ENCODE measurements at places on chromosomes 16 and 17.
A peak's percentile ranks its signal among the peaks of the same experiment; 100 is the strongest.

- DNase-seq = peak; percentile 44
Measured at GRCh38 chr16:66605177-66605978, 874 bp downstream of the CMTM3 start.

- no peak for DNase-seq
Measured at GRCh38 chr17:64005734-64006167, 7.6 kb downstream of the PRR29 start.

GRCh38 chr16:68190736-68191510, 45.0 kb downstream of the ESRP2 start:
- DNase-seq = peak; percentile 79

DNA sequence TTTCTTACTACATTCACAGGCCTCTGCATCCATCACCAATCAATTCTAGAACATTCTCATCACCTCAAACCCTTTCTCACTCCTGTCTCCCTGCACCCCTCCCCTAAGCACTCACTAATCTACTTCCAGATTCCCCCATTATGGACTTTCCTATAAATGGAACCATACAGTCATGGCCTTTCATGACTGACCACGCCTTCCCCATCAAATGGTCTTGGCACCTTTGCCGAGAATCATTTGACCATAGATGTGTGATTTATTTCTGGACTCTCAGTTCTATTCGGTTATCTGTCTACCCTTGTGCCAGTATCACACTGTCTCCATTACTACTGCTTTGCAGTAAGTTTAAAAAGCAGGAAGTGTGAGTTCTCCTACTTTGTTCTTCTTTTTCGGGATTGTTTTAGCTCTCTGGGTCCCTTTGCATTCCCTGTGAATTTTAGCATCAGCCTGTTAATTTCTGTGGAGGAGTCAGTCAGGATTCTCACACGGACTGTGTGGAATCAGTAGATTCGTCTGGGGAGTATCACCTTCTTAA, 27.5 kb downstream of the GTF3C1 start:
- DNase-seq = no peak

- DNase-seq = peak; percentile 69
Measured at GRCh38 chr17:64783031-64783461, 120.9 kb upstream of the SMURF2 start.

DNA sequence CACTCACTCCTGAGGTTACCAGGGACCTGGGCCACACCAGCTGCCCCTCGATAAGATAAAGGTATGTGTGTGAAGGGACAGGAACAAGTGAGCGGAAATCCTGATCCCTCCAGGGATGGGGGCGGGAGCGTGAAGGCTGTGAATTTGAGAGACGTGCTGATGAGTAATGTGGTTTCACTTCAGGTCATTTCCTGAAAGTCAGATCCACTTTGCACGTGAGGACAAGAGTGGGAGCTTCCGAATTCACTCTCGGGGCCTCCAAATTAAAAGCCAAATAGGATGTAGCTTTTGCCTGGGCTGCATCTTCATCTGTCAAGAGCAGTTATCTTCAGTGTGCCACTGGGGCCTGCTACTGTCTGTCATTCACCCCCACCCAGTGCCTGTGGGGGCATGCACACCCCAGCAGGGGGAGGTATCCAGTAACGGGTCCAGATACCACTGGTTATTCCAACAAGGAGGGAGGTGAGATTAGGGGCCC, 87.4 kb upstream of the LHX1 start:
- DNase-seq = peak; percentile 2

DNA sequence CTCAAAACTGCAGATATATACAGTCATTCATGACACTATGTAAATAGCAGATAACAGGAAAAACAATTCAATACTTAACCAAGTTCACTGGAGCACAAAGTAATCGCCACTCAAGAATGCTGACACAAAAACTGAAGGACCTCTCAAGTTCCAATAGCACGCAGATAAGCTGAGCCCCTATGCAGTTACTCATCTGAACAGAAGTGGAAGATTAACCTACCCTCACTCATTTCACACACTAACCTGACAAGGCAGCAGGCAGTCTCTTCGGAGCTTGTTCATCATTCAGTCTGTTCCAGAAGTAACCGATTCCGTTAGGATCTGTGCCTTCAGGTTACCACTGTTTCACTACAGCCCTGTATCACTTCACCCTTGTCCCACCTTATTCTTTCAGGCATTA, 6.0 kb downstream of the HELZ start:
- no peak for DNase-seq

GRCh38 chr17:45090711-45091110, 29.6 kb downstream of the NMT1 start:
- no peak for DNase-seq

DNA sequence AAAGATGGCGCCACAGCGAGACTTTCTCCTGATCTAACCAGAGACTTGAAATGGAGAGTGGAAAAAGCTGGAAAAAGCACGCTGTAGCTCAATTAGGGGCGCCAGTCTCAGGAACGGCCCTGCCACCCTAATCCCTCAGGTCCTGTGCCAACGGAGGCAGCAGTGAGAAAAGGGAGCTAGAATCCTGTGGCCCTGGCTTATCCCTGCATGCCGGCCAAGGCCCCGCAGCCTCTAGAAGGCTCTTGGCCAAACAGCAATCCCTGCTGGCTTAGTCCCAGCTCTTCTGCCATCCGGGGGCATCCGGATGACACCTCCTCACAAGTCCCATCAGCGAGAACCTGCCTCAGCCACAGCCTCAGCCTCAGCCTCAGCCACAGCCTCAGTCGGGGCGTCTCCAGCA, 69.8 kb downstream of the MRM3 start:
- DNase-seq = no peak

- DNase-seq = no peak
Measured at GRCh38 chr16:67979955-67980678, at the start of gene DPEP3. TSS of gene DPEP3 (minus strand) at chr16:67980499. CDS start at chr16:67980380, 119 bp downstream.

DNA sequence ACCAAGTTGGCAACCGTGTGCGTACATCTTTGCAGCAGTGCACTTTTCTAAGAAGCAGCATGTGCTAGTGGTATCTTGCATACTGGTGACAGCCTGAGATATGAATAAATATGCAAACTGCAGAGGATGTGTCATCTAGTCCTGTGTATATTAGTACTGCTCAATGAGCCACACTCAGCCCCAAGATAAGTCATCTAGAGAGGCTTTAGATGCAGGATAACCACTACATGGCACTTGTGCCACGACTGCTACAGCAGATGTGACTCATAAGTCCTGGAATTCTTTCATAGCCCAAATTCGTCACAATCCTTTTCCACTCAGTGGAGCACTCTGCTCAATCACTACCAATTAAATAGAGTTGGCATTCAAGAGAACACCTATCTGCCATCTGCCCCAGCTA, 171.5 kb downstream of the AXIN2 start:
- DNase-seq = no peak

All from inflammatory macrophage (primary cell).